ENCODE measurements at places on chromosomes 7 and 10.

DNA sequence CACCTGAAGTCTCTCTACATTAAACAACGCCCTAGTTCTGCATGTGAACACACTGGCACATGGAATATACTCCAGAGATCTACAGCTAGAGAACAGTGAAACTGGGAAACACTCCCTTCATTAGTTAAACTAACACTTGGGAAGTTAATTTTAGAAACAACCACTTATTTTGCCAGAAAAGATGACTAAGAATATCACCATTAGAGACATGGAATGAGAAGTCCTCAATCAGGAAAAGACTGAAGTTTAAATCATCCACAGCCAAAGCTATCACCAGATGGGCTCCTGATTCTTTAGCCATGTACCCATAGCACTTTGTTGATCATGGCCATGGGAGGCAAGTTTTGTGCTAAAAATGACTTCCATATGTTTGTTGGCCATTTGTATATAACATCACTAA is 719.5 kb downstream of the KCNMA1 start:
- no peak for DNase-seq

DNA sequence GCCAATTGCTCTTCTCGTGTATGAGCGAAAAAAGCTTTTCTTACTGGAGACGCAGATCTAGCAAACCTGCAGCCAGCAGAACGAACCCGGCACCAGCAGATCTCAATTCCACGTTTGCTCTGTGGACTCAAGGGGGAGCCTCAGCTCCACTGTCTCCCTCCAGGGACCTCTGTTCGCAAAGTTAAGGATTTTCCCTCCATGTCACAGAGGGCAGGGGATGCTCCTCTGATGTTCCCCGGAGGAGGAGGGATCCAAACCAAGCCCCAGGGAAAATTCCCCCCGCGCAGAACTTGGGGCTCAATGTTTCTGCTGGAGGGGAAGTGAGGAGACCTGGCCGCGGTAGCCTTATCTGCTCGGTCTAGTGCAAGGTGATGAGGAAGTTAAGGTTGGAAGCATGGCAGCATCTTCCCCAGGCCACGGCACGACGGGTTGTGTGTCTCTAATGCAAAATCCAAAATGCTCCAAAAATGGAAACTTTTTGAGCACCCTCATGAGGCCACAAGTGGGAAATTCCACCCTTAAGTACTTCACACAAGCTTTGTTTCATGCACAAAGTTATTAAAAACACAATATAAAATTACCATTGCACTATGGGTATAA is 9.0 kb downstream of the IQCE start:
- no peak for DNase-seq

- DNase-seq = no peak
These were observed 23.0 kb upstream of the ZNF488 start for GRCh38 chr10:47406870-47407691.

DNA sequence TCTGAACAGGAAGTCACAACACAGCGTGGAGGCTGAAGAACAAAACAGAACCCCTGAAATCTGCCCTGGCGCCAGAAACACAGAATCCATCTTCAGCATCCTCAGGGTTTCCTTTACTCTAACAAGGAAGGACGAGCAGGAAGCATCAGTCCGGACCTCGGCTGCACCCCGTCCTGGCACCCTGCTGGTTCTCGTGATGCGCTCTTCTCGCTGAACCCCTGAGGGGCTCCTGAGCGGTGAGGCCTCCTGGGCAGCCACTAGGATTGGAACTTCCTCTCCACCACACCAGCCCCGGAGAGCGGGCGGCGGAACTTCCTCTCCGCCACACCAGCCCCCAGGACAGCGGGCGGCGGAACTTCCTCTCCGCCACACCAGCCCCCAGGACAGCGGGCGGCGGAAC is 461.9 kb downstream of the PTPRN2 start:
- DNase-seq = no peak

DNA sequence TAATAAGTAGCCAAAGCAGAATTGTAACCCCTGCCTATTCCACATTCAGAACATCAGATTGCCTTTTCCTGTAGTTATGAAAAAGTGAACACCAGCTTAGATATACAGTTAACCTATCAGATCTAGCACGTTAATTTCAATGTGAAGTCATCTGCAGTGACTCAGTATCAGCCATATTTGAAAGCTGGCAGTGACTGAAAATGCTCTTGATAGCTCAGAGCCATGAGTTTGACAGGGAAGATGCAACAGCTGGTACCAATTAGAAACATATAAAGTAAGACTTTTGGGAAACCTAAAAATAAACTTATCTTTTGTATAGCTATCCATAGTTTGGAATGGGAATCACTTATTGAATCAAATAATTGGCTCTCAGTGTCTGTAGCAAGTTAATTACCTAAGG is 284.1 kb upstream of the NPSR1 start:
- DNase-seq = no peak

- DNase-seq = no peak
These were observed 200.3 kb downstream of the BUB3 start for GRCh38 chr10:123354521-123354920.

DNA sequence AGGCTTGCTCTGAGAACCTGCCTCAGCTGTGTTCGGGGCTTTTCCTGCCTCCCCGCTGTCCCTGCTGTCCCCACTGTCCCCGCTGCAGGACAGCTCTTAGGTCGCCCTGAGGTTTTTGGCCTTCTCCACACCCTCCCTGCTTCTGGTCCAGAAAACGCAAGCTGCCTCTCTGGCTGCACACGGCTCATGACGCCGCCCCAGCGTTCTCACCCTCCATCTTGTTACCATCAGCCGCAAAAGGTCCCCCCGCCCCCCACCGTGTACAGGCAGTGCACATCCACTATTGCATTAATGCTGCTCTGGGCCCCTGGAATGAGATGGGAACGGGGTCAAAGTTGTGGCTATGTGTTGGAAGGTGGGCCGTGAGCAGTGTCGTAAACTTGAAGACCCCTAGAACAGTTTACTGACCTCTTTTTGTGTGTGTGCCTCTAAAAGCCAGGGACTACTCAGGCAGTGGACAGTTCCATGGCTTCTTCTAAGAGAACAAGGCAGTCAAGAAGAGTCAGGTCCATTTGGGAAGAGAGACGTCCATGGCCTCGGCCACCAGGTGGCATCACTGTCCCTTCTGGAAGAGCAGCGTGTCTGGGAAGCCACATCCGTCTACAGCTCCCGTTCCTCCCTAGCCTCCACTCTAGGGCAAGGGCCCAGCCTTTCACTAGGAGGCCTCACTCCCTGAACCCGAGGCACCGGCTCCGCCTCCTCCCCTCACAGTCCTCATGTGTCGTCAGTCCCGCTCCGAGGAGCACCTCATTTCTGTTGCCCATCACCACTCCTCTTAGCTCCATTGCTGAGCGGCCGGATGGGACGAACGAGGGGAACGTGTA is 38.5 kb upstream of the MKRN1 start:
- peak; percentile 49 for DNase-seq

DNA sequence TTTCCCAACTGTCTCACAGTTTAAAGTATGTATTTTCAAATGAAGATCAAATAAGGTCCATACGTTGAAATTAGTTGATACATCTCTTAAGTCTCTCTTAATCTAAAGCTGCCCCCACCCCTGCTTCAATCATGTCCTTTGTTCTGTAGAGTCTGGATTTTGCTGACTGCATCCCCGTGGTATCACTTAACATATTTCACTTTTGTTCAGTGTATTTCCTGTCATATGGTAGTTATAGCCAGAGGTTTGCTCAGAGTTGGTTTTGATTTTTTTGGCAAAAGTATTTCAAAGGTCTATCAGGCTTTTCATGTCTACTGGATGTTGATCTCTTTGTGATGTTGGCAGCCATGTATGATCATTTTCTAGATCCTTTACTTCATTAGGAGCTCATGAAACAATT is 54.4 kb upstream of the ARID5B start:
- no peak for DNase-seq

DNA sequence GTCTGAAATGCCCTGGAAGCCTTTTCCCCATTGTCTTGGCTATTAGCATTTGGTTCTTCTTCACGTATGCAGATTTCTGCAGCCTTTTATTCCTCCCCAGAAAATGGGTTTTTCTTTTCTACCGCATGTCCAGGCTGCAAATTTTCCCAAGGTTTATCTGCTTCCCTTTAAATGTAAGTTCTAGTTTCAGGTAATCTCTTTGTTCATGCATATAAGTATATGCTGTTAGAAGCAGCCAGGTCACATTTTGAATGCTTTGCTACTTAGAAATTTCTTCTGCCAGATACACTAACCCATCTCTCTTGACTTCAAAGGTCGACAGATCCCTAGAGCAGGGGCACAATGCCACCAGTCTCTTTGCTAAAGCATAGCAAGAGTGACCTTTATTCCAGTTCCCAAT is 12.3 kb downstream of the THAP5 start:
- DNase-seq = no peak

GRCh38 chr10:34139559-34139958 is 675.5 kb downstream of the PARD3 start:
- no peak for DNase-seq
